ENCODE measurements at places on chromosomes 2 and 18. TPM values are rescaled to one million over a fixed set of nuclear protein-coding genes. Genes with fewer than 3 reads are reported as not detected.

Gene TANC1
- total RNA-seq: 27.7 TPM

Gene NEMP2
- 10.0 TPM for total RNA-seq

Gene ASPRV1
- 0.11 TPM for total RNA-seq

Gene HOXD13
- 7.5 TPM for total RNA-seq

Gene CAPN14
- 0.12 TPM for total RNA-seq

Gene LIMS3
- total RNA-seq: 14.7 TPM

Gene ANKRD36C
- total RNA-seq: 64.6 TPM

Gene CROCC2
- not detected for total RNA-seq

Gene RTP5
- not detected for total RNA-seq

Gene SERPINB12
- total RNA-seq: not detected

Gene CCDC74A
- 11.9 TPM for total RNA-seq

Gene MAL
- total RNA-seq: not detected

Gene ANKRD23
- total RNA-seq: 2.0 TPM

Gene ANTXR1
- total RNA-seq: 25.6 TPM

Gene TWIST2
- 102 TPM for total RNA-seq

Gene C2orf78
- total RNA-seq: not detected

Gene TLX2
- total RNA-seq: not detected

Measured in uterine smooth muscle cell (primary cell).